Activated naive CD4-positive, alpha-beta T cell treated with anti-CD3 and anti-CD28 coated beads for 36 hours (primary cell): ENCODE measurements at places on chromosomes 12 and 14.
A peak's percentile ranks its signal among the peaks of the same experiment; 100 is the strongest.

GRCh38 chr14:104560586-104560945 lies 19.0 kb upstream of the C14orf180 start:
- peaks cover 8% of the 10 kb centered on the region for H3K27me3 ChIP-seq
- no peaks in the 10 kb centered on the region for H3K36me3 ChIP-seq
- H3K27ac ChIP-seq = no peak overlapping the region
- H3K4me1 ChIP-seq = peaks cover 3% of the 10 kb centered on the region
- DNase-seq = no peak

- H3K27me3 ChIP-seq = peaks cover 2% of the 10 kb centered on the region
- DNase-seq = no peak
- H3K4me1 ChIP-seq = peaks cover 8% of the 10 kb centered on the region
- H3K4me3 ChIP-seq = no peak overlapping the region
- no peak overlapping the region for H3K27ac ChIP-seq
Observed at GRCh38 chr14:21048638-21049037, 6.5 kb downstream of the RNASE7 start.

- peaks cover 10% of the 10 kb centered on the region for H3K4me1 ChIP-seq
- no peak overlapping the region for H3K27ac ChIP-seq
- no peak for DNase-seq
- no peak overlapping the region for H3K4me3 ChIP-seq
Observed at GRCh38 chr12:27517961-27518665, 5.9 kb upstream of the PPFIBP1 start.

GRCh38 chr12:123398177-123398549 lies 14.2 kb downstream of the KMT5A start:
- no peak for DNase-seq
- no peak overlapping the region for H3K27ac ChIP-seq
- H3K4me3 ChIP-seq = no peak overlapping the region
- H3K36me3 ChIP-seq = peaks cover 26% of the 10 kb centered on the region
- no peaks in the 10 kb centered on the region for H3K27me3 ChIP-seq

DNA sequence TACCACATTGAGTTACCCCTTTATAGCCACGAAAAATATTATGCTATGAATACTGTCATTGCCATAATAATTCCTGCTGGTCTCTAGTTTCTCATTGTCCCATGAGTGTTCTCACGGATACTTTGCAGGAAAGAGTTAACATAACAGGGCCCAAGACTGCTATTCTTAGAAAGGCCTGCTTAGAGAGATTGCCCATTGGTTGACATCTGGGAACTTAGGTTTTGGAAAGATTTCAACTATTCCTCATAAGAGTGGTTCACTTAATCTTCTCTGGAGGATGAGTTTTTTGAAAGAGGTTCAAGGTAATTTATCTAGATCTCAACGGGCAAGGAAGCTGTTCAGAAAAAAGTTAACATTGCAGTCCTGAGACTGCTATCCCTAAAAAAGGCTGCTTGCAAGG lies 18.4 kb upstream of the PRPF39 start:
- no peaks in the 10 kb centered on the region for H3K36me3 ChIP-seq
- H3K4me1 ChIP-seq = no peaks in the 10 kb centered on the region
- no peak overlapping the region for H3K4me3 ChIP-seq

- DNase-seq = no peak
- H3K36me3 ChIP-seq = no peaks in the 10 kb centered on the region
- H3K4me1 ChIP-seq = no peaks in the 10 kb centered on the region
- peaks cover 11% of the 10 kb centered on the region for H3K27me3 ChIP-seq
Observed at GRCh38 chr12:97063292-97063935, 156.4 kb downstream of the NEDD1 start.

DNA sequence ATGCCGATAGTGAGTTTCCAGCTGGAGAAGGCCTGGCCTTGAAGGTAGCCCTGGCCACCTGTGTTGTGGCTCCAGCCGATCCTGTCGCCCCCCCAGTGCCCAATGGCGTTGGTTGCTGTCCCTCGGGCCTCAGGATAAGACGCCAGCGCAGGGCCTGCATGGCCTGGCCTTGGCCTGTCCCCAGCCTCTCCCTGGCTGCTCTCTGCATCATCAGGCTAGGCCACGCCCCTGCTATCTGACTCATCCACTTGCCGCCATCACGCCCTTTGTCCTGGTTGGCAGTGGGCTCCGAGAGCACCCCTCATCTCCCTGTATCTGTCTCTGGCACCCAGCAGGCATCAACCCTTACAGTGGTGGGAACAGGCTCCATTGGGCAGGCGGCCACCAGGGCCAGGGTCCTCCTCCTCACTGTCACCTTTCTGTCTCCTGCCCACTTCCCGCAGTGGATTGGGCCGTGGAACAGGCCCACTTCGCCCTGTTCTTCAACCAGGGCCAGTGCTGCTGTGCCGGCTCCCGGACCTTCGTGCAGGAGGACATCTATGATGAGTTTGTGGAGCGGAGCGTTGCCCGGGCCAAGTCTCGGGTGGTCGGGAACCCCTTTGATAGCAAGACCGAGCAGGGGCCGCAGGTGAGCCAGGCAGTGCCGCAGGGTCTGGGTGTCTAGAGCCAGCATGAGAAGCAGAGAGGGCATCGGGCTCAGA lies 25.6 kb downstream of the ALDH2 start:
- H3K4me1 ChIP-seq = no peaks in the 10 kb centered on the region
- H3K36me3 ChIP-seq = no peaks in the 10 kb centered on the region
- H3K4me3 ChIP-seq = no peak overlapping the region
- DNase-seq = no peak

DNA sequence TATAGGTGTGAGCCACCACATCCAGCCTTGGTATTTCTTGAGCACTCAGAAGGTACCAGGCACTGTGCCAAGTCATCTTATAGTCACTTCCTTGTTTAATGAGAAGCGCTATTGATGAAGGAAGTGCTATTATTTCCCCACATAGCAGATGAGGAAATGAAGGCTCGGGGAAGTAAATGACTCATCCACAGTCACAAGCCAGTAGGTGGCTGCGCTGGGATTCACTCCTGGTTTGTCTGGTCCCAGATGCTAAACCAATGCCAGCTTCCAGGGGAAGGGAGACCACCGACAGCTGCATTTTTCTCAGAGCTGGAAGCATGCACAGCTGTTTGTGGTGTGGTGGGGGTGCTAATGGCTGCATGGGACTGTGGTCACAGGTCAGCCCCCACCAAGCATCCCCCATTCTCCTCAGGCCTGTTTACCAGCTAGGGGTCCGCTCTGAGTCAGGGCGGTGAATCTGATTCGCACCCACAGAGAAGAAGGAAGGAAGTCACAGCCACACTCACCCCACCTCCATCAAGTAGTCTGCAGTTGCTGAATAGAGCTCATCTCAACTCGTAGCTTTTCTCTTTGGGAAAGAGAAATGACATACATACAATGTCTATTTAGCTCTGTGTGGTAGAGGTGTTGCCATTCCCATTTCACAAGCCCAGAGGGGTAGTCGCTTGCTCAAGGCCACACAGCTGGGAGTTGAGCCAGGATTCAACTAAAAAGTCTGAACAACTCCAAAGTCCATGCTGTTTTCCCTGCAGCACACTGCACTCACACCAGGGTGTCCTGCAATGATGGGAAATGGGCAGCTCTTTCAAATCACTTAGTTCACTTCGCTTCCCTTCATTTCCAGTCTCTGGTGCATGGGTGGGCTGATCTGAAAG lies 6.3 kb upstream of the LTBP2 start:
- H3K27me3 ChIP-seq = peaks cover 4% of the 10 kb centered on the region

DNA sequence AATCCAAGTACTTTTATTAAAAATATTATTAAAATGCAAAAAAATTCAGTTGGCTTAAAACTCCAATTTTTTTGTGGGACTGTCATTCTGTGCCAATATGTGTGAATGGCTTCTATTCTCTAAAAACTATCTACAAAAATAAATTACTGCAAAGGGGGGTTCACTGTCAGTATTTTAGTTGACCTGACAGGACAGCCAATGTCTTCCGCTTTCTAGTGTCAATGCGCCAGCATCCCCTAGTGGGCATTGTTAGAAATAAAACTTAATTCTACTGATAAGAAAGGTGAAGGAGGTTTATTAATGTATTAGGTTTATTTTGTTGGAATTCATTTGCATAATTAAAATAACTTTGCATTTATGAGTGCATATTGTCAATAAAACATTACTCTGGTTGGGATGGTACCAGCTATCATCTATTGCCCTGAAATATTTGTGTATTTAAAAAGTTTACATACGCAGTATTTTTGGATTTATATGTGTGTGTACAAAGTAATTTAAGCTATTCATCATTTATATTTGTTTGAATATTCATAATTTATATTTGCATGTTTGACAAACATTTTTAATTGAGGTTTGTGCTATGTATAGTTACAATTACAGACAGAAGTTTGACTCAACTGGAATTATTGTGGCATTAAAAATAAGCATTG lies 527.2 kb downstream of the FLRT2 start:
- H3K27ac ChIP-seq = no peak overlapping the region
- H3K27me3 ChIP-seq = no peaks in the 10 kb centered on the region
- H3K4me3 ChIP-seq = no peak overlapping the region
- no peaks in the 10 kb centered on the region for H3K4me1 ChIP-seq
- no peaks in the 10 kb centered on the region for H3K36me3 ChIP-seq

DNA sequence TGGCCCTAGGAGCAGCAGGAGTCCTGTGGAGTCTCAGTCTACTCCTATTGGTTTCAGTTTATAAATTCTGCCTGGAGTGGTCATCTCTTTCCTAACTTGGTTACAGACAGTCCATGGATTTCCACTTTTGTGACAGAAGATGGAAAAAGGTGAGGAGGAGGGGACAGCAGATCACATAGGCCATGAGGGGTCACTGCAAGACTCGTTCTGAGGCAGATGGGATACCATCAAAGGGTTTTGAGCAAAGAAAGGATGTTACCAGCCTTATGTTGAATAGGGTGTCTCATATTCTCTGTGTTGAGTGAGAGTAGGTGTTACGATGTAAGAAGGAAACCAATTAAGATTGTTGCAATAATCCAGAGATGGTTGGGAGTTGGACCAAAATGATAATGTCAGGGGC lies 15.3 kb downstream of the PDE3A start:
- H3K4me3 ChIP-seq = no peak overlapping the region
- no peaks in the 10 kb centered on the region for H3K4me1 ChIP-seq
- H3K27ac ChIP-seq = no peak overlapping the region
- H3K36me3 ChIP-seq = no peaks in the 10 kb centered on the region

DNA sequence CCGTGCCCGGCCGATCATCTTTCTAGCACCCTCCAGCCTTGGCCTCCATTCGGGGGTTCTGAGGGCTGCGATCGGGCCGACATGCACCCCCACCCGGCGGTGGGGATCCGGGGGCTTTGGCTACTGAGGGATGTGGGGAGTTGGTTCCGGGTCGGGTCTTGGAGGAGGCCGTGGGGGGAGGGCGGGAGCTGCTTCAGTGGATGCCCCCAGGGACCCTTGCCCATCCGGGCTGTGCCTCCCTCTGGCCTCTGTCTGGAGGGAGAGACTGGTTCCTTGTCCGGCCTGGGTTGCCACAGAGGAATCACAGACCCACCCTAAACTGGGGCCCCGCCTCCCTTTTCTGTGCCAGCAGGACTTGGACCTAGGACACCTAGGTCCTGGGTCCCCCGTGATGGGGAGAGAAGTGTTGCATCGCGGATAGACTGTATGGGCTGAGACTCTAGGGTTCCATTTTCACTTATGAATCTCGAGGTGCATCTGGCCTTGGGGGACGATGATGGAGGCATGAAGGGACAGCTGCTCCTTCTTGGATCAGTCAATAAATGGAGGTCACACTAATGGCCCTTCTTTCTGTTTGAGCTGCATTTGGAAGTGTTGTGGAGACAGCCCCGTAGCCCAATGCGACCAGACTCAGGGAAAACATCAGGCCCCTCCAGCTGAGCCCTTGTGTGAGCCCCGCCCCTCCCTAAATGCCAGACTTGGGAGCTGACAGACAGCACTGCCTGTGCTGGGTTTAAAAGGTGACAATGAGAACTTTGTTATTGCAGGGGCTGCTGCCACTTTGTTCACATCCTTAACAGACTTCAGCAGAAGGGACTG lies 577 bp downstream of the DTX3 start:
- H3K4me3 ChIP-seq = peak overlapping the region; percentile 77
- H3K27me3 ChIP-seq = no peaks in the 10 kb centered on the region
- H3K4me1 ChIP-seq = peaks cover 22% of the 10 kb centered on the region
- H3K36me3 ChIP-seq = peaks cover 5% of the 10 kb centered on the region

DNA sequence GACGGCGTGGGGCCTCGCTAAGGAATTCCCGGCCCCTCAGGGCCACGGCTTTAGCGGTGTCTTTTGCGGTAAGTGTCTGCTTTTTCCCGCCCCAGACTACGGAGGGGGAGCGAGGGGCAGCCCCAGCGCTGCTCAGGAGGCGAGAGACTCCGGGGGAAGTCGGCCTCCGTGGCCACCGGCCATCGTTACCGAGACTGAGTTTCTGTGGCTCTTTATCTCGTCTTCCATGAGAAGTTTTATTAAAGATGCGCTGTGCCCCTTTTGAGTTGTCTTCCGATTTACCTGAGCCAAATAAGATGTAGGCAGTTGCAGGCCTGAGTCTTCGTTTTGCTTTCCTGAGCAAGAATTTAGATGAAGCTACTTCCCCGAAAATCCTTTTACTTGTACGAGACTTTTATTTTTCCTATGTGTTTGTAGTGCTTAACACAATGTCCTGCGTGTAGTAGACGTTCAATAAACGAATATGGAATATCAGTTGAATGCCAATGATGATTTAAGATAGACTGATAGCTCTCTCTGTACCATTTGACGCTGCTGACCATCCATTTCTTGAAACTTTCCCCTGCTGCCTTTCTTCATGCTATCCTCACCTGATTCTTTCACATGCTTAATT lies 462 bp downstream of the SRP54 start:
- no peak overlapping the region for H3K27ac ChIP-seq
- H3K27me3 ChIP-seq = no peaks in the 10 kb centered on the region
- peaks cover 5% of the 10 kb centered on the region for H3K36me3 ChIP-seq
- no peak for DNase-seq

DNA sequence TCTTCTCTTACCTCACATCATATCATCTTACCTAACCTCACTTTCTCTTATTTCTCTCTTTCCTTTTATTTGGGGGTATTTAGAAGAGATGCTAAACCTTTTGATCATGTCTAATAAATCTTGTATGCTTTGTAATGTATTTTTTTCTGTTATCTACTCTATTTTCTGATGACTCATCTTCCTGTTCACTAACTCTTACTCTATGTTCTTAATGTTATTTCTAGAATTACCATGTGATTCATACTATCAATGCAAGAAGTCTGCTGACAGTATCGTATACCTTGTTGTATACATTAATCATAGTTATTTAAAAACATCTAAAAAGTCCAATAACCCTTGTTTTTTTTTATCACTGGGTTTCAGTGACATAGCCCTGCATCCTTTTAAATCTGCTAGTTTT lies 62.3 kb downstream of the MGAT4C start:
- H3K36me3 ChIP-seq = no peaks in the 10 kb centered on the region
- H3K27me3 ChIP-seq = no peaks in the 10 kb centered on the region
- no peak for DNase-seq
- H3K4me3 ChIP-seq = no peak overlapping the region
- H3K4me1 ChIP-seq = no peaks in the 10 kb centered on the region

GRCh38 chr12:78278706-78279190 lies 448.1 kb downstream of the NAV3 start:
- H3K27ac ChIP-seq = no peak overlapping the region
- H3K4me1 ChIP-seq = no peaks in the 10 kb centered on the region
- H3K36me3 ChIP-seq = no peaks in the 10 kb centered on the region
- no peaks in the 10 kb centered on the region for H3K27me3 ChIP-seq

- H3K36me3 ChIP-seq = no peaks in the 10 kb centered on the region
- H3K4me1 ChIP-seq = peaks cover 9% of the 10 kb centered on the region
- H3K27me3 ChIP-seq = no peaks in the 10 kb centered on the region
- DNase-seq = peak; percentile 75
- H3K4me3 ChIP-seq = peak overlapping the region; percentile 73
Observed at GRCh38 chr14:81464253-81465002, 64.3 kb upstream of the STON2 start.
